Activated naive CD8-positive, alpha-beta T cell treated with anti-CD3 and anti-CD28 coated beads, Interleukin-2, amount 10 ng/mL, durations not matched to agents 7 days and 5 days (primary cell): ENCODE measurements at places on chromosomes 6 and 20. TPM values are rescaled to one million over a fixed set of nuclear protein-coding genes. Genes with fewer than 3 reads are reported as not detected.

GRCh38 chr6:259316-259715 lies 33.0 kb upstream of the DUSP22 start:
- DNase-seq, result no peak

PAX1 gene
- total RNA-seq, result not detected

GRCh38 chr6:151289399-151290007 lies 49.7 kb downstream of the AKAP12 start:
- DNase-seq, result no peak

TAP2 gene
- total RNA-seq, result 209 TPM

PTPRA gene
- 68.1 TPM for total RNA-seq

- DNase-seq, result no peak
These were observed 2.0 kb downstream of the GLP1R start for GRCh38 chr6:39050453-39051112.
